ENCODE measurements at places on chromosomes 5 and 9.

GRCh38 chr9:123291736-123292135 lies 23.4 kb upstream of the STRBP start:
- no peak for DNase-seq

DNA sequence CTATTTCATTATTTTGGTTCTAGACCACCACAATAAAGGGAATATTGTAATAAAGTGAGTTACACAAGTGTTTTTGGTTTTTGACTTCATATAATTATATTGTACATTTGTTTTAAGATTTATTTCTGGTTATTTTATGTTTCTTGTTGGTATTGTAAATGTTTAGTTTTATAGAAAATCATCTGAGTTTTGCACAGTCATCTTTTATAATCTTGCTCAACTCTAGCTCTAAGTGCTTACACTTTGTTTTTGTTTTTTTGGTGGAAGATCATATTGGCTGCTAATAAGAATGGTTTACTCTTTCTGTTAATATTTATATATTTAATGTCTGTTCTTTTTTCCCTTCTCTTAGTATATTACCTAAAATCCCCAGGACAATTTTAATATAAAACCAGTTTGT lies 135.0 kb downstream of the CNTLN start:
- no peak for DNase-seq

GRCh38 chr5:54876556-54876955 lies 108.8 kb downstream of the ESM1 start:
- DNase-seq: no peak

- no peak for DNase-seq
Observed at GRCh38 chr5:2177244-2177643, 294.5 kb upstream of the IRX4 start.

- no peak for DNase-seq
Observed at GRCh38 chr5:109053995-109054417, 306.3 kb downstream of the FER start.

GRCh38 chr5:35331956-35332950 lies 102.0 kb upstream of the PRLR start:
- DNase-seq: no peak

DNA sequence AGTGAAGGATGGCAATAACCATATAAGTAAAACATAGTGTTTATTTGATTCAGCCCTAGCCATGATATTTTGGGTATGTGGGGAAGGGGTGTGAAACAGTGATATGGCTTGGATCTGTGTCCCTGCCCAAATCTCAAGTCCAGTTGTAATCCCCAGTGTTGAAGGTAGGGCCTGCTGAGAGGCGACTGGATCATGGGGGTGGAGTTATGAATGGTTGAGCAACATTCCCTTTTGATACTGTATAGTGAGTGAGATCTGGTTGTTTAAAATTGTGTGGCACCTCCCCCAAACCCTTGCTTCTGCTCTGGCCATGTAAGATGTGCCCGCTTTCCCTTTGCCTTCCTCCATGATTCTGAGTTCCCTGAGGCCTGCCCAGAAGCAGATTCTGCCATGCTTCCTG lies 1804.6 kb downstream of the MAT2B start:
- DNase-seq: no peak

DNA sequence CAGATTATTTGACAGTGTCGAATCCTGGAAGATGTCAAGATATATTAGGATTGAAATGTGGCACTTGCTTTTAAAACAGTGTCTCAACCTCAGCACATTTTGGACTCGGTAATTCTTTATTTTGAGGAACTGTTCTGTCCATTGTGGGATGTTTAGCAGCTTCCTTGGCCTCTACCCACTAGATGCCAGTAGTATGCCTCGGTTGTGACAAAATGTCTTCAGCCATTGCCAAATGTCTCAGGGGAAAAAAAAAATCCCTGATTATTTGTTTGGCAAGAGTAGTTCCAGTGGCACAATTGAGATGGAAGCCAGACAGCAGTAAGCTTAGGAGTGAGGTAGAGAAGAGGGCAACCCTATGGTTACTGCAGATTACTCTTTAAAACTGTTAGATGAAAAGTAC lies 694.5 kb upstream of the RIOK2 start:
- DNase-seq: no peak

GRCh38 chr5:128228521-128228920 lies 145.0 kb downstream of the SLC12A2 start:
- DNase-seq: no peak

- no peak for DNase-seq
Observed at GRCh38 chr5:159619826-159620225, 289.5 kb upstream of the IL12B start.

- no peak for DNase-seq
Observed at GRCh38 chr5:11324521-11325289, 563.7 kb upstream of the DAP start.

GRCh38 chr5:96297867-96298266 lies 135.2 kb downstream of the PCSK1 start:
- DNase-seq: no peak

GRCh38 chr5:62708481-62709325 lies 130.1 kb downstream of the LRRC70 start:
- no peak for DNase-seq

GRCh38 chr9:27344776-27345175 lies 47.8 kb upstream of the EQTN start:
- DNase-seq: no peak

DNA sequence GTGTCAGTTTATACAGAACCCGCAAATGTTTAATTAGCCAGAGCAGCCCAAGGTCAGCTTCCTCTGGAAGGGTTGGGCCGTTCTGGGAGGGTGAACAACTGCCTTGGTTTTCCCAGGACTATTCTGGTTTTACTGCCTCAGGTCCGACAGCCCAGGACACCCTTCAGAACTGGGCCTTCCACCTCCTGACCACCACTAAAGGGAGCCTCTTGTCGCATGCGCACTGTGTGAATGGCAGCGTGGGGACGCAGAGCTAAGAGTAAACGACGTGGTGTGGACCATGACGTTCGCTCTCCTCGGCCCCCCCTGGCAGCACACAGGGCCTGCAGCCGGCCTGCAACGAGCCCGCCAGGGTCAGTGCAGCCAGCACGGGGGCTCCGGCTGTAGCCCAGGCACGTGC lies 214.9 kb downstream of the FANCC start:
- no peak for DNase-seq
